ENCODE measurements at places on chromosomes 5 and 9.

- no peak for DNase-seq
Observed at GRCh38 chr9:84366683-84367082, 26.1 kb upstream of the SLC28A3 start.

DNA sequence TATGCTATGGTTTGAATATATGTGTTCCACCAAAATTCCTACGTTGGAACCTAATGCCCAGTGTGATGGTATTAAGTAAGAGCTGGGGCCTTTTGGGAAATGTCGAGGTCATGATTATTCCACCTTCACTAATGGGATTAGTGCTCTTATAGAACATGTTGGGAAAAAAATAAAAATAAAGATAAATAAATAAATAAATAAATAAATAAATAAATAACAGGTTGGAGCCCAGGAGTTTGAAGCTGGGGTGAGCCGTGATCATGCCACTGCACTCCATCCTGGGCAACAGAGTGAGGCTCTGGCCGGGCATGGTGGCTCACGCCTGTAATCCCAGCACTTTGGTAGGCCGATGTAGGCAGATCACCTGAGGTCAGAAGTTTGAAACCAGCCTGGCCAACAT is 22.5 kb downstream of the BASP1 start:
- DNase-seq: no peak

DNA sequence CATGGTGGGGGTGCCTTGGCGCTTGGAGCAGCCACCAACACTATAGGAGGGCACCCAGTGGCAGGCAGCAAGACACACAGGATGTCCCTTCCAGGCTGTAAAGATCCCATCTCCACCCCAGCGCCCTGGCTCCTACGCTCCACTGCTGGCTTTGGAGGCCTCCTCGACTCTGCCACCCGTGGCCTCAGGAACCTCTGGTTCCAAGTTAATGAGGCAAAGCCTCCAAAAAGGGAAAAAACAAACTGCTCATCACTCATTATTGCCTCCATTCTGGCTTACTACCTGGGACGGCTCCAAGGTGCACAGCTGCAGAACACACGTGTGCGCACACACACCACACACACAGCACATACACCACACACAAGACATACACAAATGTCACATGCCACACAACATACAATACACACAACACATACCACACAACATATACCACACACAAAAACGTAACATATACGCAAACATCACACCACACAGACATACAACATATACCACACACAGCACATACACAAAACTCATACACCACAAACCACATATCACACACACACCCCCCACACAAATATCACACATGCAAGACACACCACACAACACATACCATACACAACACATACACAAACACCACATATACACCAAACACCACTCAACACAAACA is 45.3 kb downstream of the ROR2 start:
- no peak for DNase-seq

- DNase-seq: no peak
Observed at GRCh38 chr9:137255448-137256114, 454 bp downstream of the NELFB start.

DNA sequence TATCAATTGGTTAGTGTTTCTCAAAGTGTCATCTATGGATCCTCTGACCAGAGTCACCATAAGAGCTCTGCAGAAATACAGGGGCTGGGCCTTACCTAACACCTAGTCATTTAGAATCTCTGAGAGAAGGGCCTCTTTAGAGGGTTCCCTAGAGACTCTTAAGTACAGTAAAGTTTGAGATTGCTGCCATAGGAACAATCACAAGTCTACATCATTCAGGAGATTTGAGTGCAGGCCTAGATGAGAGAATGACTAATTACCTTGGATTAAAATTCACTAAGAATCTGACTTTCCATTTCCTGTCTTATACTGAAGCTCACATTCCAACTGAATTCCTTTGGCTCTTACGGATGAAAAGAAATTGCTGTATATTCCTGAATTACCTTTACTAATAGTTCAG is 182.1 kb upstream of the PTGER4 start:
- DNase-seq: no peak

DNA sequence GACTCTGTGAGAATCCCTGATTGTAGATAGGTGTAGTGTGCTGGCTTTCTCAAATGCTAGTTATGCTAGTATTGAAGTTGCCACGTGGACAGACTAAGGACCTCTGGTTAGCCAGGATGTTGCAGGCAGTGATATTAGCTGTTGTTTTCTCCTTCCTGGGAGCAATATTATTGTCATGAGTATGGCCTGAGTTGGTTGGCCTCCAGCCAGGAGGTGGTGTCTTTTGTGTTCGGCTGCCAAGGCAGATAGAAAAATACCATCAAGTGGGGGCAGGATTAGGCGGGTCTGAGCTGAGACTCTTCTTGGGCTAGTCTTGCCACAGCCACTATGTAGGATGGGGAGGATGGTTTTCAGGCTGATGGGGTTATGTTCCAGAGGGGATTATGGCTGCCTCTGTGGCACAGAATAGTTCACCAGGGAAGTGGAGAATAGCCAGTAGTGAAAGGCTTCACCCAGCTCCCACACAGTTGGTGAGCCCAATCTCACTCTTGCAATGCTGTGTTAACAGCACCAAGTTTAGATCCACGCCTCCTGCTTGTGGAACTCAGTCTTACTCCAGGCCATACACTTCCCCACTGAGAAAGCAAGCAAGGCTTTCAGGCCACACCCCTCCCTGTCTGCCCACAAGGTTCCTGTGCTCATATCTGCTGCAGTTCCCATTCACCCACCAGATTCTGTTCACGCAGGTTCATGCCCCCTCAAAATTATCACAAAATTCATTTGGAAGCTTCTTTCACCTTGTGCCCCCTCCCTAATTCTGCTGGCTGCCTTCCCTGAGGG is 31.2 kb downstream of the GHR start:
- DNase-seq: no peak

GRCh38 chr5:143402017-143402552 is 1.4 kb downstream of the NR3C1 start:
- DNase-seq: no peak

DNA sequence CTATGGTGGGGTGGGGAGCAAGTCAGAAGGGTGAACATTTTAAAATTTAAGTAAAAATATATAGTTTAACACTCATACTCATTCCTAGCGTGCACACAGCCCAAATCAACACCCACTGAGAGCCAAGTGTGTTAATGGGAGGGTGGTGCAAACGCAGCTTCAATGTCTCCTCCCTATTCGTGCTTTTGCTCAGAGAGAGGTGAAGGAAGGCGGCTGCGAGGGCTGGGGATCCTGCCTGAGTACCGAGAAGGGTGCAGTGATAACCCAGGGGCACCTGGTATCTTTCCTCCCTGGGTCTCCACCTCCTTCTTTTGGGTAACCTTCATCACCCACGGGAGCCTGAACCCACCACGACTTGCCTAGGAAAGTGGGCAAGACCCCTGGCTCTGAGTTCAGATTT is 35.0 kb downstream of the FGF1 start:
- no peak for DNase-seq

DNA sequence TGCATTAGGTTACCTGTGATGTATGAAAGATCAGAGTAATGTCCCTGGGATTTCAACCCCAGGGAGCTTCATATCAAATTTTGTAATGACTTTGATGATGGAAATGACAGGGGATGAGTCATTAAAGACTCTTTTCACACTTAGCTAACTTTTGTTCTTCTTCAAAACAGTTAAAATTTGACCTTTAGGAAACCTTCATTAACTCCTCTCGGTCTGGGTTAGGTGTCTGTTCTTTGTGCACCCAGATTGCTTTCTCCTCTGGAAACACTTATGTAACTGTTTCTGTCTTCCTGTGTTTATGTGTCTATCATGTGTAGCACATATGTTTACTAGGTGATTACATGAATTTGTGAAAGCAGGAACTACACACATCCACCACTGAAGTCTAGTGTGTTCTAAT is 1.6 kb downstream of the SRFBP1 start:
- DNase-seq: no peak

DNA sequence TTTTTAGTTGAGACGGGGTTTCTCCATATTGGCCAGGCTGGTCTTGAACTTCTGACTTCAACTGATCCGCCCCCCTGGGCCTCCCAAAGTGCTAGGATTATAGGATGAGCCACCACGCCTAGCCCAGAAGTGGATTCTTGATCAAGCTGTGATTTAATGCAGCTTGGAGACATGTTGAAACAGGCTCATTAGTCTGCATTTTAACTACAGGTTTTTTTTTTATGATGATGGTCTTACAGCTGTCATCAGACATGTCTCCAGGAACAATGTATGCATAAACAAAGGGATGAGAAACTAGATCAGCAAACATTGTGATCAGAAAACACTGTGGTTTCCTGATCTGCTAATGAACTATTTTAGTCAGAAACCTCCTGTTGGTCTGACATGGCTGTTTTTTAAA is 30.0 kb upstream of the PLPP1 start:
- no peak for DNase-seq

DNA sequence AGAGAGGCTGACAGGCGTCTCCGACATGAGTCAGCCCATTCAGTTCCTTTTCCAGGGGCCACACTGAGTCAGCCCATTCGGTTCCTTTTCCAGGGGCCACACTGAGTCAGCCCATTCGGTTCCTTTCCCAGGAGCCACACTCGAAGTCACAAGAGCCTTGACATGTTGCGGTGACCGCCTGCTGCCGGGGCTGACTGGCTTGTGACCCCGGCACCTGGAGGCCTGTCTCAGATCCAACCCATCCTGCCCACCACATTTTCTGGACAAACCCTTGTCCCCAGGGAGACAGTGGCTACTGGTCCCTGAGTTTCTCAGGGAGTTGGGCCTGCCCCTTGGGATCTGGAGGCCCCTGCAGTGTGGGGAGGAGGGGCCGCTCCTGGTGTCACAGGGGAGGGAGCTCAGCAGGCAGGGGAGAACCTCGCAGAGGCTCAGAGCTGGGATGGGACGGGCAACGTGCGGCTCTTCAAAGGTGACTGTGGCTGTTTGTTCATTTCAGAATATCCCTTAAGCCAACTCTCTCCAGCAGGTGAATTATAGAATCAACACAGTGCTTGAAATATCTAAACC is 40.5 kb upstream of the LPCAT1 start:
- no peak for DNase-seq

GRCh38 chr5:154520861-154521453 is 42.9 kb upstream of the HAND1 start:
- DNase-seq: no peak

GRCh38 chr5:5665225-5666075 is 243.0 kb downstream of the ICE1 start:
- no peak for DNase-seq

- DNase-seq: no peak
Observed at GRCh38 chr5:142034994-142035393, 22.2 kb upstream of the GNPDA1 start.

DNA sequence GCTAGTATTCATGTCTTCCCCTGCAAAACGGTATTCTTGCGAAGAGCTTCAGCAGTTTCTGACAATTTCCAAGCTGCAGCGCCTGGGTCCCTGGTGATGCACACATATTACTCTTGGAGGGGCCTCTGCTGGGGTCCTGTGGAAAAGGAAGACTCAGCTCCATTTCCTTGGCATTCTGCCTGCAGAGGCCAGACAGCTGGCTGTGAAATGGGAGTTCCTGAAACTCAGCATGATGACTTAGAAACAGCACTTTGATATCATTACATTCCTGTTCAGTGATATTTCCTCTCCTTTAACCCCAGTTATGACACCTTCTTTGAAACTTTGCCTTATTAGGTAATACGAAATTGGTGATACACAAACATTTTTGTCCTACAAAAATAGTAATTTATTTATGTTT is 98.5 kb downstream of the APBA1 start:
- no peak for DNase-seq

DNA sequence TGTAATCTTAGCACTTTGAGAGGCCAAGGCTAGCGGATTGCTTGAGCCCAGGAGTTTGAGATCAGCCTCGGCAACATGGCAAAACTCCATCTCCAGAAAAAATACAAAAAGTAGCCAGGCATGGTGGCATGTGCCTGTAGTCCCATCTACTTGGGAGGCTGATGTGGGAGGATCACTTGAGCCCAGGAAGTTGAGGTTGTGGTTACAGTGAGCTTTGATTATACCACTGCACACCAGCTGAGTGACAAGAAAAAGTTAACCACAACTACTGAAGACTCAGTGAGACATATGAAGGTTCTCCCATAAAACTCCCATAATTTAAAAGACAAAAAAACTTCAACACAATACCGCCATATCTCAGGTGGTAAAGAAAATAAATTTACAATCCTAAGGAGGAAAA is 98.0 kb downstream of the NR6A1 start:
- DNase-seq: no peak

- no peak for DNase-seq
Observed at GRCh38 chr5:175825893-175826292, 45.5 kb upstream of the CPLX2 start.

DNA sequence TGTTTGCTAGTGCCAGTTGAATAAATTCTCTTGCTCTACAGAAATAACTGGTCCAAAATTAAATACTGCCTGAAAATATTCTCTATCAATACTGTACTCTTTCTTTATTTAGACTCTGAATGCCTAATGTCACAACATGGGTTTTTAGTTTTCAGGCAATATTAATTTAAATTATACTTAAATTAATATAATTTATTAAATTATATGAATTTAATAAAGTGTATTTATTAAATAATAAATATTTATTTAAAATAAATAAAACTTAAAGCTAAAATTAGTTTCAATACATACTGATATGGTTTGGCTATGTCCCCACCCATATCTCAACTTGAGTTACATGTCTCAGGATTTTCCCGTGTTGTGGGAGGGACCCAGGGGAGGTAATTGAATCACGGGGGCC is 146.0 kb downstream of the PRR16 start:
- DNase-seq: no peak

- no peak for DNase-seq
Observed at GRCh38 chr9:137757613-137758029, 120.0 kb upstream of the CACNA1B start.

DNA sequence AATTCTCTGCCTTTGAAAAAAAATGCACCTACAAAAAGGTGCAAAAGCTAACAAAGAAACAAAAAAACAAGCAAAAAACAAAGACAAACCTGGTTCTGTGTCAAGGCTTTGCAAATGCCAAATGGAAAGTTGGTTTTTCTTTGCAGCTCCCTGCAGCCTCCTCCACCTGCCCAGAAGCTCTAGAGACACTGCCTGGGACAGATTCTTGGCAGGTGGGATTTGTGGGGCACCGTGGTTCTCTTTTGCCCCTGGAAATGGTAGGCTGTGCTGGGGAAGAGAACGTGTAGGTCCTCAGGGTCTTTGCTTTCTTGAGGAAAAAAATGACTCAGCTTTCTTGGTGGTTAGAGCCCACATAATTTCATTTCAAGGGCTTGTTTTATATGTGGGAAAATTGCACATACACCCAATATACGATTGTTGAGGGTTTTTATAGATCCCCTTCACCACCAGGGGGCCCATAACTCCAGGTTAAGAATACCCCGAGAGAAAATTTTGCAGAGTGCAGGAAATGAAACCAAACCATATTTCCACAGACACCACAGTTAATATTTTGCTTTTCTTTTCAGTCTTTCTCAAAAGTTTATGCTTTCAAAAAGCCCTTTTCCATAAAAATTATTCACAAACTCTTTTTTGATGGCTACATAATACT is 58.7 kb downstream of the NXNL2 start:
- no peak for DNase-seq

GRCh38 chr5:125401724-125402622 is 655.5 kb upstream of the ZNF608 start:
- DNase-seq: no peak

GRCh38 chr9:134024214-134024792 is 978 bp upstream of the BRD3OS start:
- no peak for DNase-seq

- DNase-seq: no peak
Observed at GRCh38 chr5:1950096-1950707, 67.5 kb upstream of the IRX4 start.

- DNase-seq: no peak
Observed at GRCh38 chr5:130126746-130127145, 222.5 kb downstream of the CHSY3 start.

- no peak for DNase-seq
Observed at GRCh38 chr5:179747811-179748210, 15.2 kb downstream of the MAML1 start.

- no peak for DNase-seq
Observed at GRCh38 chr9:137049544-137050449, 3.8 kb upstream of the NPDC1 start.
